PC-3 (cell line): ENCODE measurements at places on chromosomes 2 and 18. TPM values are rescaled to one million over a fixed set of nuclear protein-coding genes. Genes with fewer than 3 reads are reported as not detected.

NOP58 gene
- total RNA-seq, result 90.0 and 112 TPM in 2 replicates

CRYGC gene
- total RNA-seq, result not detected in 2 replicates

DNA sequence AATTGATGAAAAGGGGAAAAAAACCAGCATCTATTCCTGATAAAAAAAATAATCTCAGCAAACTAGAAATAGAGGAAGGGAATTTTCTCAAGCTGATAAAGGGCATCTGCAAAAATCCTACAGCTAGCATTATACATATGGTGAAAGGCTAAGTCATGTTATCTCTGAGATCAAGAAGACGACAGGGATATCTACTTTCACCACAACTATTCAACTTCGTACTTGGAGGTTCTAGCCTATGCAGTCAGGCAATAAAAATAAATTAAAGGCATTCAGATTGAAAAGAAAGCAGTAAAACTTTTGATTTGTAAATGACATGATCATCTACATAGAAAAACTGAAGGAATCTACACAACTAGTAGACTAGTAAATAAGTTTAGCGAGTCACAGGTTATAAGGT is 58.2 kb downstream of the CAB39 start:
- peaks cover 25% of the 10 kb centered on the region for H3K4me1 ChIP-seq
- no peak overlapping the region for H3K27ac ChIP-seq
- H3K4me3 ChIP-seq, result no peak overlapping the region
- H3K36me3 ChIP-seq, result peaks cover 48% of the 10 kb centered on the region
- H3K27me3 ChIP-seq, result no peaks in the 10 kb centered on the region

- peaks cover 4% of the 10 kb centered on the region; the same call in 1 of the 2 replicates for H3K36me3 ChIP-seq
- no peaks in the 10 kb centered on the region for H3K4me1 ChIP-seq
- no peaks in the 10 kb centered on the region for H3K27me3 ChIP-seq
- no peak for DNase-seq
- H3K27ac ChIP-seq, result no peak overlapping the region
Observed at GRCh38 chr2:105812180-105813044, 67.7 kb downstream of the NCK2 start.

GRCh38 chr2:45543257-45543656 is 67.8 kb downstream of the SRBD1 start:
- no peaks in the 10 kb centered on the region for H3K4me1 ChIP-seq
- peaks cover 46% of the 10 kb centered on the region for H3K36me3 ChIP-seq
- H3K4me3 ChIP-seq, result no peak overlapping the region
- no peak overlapping the region for H3K27ac ChIP-seq
- DNase-seq, result no peak

GRCh38 chr2:151002959-151003600 is 258.6 kb downstream of the RBM43 start:
- no peak overlapping the region for H3K4me3 ChIP-seq
- no peak for DNase-seq
- no peaks in the 10 kb centered on the region for H3K27me3 ChIP-seq
- H3K4me1 ChIP-seq, result no peaks in the 10 kb centered on the region

- DNase-seq, result no peak
- H3K36me3 ChIP-seq, result no peaks in the 10 kb centered on the region
Observed at GRCh38 chr2:185316383-185316782, 422.2 kb upstream of the FSIP2 start.

DNA sequence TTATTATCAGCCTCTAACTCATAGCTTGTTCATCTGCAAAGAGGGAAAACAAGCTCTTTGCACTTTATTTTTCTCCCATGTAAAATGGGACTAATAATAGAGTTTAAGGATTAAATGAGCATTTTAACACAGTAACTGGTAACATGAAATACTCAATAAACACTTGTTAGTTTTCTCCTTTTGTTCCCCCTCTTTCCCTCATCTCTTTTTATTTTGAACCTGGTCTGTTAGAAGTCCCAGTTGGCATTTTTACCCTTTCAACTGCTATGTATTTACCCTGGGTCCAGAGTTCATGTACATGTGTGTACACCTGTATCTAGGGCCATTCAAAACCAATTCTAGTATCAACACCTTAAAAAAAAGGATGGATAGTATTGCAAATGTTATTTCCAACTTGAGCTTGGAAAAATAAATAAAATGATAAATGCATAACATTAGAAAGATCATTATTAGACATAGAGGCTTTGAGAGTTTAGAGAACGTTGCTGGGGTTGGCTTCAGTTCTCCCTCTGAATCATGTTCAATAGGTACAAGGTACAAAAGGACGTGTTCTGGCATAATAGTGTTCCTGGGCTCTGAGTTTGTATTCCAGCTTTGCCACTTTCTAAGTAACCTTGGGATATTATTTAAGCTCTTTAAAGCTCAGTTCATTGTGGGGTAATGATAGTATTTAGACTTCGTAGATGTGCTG is 5.2 kb upstream of the VPS54 start:
- H3K36me3 ChIP-seq, result no peaks in the 10 kb centered on the region
- H3K4me3 ChIP-seq, result no peak overlapping the region
- H3K4me1 ChIP-seq, result peaks cover 16% of the 10 kb centered on the region
- no peaks in the 10 kb centered on the region for H3K27me3 ChIP-seq
